ENCODE measurements at places on chromosomes 6 and 20.

- DNase-seq: peak; percentile 2
Measured at GRCh38 chr6:124536842-124537191, 425.4 kb upstream of the RNF217 start.

GRCh38 chr6:151352410-151353396, 38.7 kb downstream of the ZBTB2 start:
- no peak for DNase-seq

GRCh38 chr6:166253281-166253681, 54.9 kb downstream of the PRR18 start:
- no peak for DNase-seq

DNA sequence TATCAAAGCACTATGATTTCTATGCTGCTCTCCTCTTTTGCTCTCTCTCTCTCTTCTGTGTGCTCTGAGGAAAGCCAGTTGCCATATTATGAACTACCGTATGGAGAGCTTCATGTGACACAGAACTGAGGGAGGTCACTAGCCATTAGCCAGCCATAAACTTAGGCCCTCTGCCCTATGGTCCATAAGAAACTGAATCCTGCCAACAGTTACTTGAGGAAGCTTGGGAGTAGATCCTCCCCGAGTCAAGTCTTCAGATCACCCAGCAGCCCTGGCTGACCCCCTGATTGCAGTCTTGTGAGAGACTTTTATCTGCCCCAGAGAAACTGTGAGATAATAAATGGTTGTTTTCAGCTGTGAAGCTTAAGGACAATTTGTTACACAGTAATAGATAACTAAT, 5.7 kb upstream of the PEX7 start:
- DNase-seq: no peak

DNA sequence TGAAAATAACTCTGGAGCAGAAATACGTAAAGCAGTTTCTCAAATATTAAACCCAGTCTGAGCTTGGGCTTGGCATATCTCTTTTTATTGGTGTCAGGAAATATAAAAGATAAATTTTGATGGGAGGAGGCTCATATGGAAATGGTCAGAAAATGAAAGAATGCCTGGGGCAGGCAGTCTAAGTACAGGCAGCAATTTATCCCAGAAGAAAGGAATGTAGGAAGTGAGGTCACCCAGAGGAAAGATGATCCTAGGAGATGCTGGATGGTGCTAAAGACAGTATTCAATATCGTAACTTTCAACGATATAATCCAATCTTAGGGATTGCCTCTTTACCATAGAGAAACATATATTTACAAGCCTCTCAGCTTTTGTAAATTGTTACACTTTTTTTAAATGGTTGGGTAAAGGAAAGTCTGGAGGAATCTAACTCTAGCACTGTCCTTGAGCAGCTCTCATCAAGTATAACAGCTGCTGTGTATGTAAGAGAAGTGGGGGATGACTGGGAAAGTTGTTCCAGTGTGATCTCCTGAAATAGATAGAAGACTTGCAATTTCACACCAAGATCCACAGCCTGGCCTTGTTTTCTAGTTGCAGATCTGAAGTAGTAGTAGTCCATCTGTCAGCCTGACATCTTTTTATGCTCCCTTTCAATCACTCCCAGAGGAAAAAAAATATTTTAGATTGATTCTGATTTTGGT, 256.9 kb upstream of the SASH1 start:
- DNase-seq: peak; percentile 4

DNA sequence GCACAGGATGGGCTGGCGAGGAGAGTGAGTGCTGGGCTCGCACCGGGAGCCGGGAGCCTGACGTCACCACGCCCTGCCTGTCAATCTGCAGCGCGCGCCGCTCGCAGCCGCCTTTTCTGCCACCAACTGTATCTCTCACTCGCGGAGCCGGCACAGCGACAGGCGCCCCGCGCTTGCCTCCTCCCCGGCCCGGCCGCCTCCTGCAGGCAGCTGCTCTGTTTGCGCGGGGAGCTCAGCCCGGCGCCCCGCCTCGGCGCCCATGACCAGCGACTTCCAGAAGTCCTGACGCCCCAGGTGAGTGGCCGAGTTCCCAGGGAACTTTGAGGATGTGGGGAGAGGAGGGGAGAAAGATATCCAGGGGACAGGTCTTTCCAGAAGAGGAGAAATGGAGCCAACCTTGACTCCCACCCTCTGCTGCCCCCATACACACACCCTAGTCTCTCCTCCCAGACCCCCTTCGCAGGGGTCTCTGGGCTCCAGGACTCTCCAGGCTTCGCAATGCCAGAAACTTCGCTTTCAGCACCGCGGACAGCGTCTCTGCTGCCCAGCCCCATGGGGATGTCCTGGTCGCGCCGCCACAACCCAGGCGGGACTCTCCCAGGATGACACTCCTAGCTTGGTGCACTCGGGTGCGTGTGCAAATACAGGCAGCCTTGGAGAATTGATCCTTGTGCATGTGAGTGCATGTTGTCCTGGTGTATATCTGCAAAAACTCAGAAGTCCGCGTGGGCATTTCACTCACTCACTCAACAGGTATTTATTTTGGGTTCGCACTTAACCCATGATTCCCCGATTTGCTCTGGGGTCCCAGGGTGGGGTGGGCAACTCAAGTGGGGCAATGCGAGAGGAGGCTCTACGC, at the start of gene GPR6:
Gene GPR6 (plus strand): TSS at position 138 of the 859 bp plus-strand sequence. CDS start 802 bp downstream, outside the sequence.
- DNase-seq: peak; percentile 22

GRCh38 chr20:58403272-58403671, 14.2 kb downstream of the VAPB start:
- DNase-seq: no peak
